ENCODE measurements at places on chromosomes 1 and 21. TPM values are rescaled to one million over a fixed set of nuclear protein-coding genes. Genes with fewer than 3 reads are reported as not detected.

The CELA3A gene
- total RNA-seq = not detected

The MARK1 gene
- total RNA-seq = 2.5 TPM

The BTG2 gene
- 14.7 TPM for total RNA-seq

The SV2A gene
- total RNA-seq = 8.7 TPM

The ADAM30 gene
- total RNA-seq = not detected

The SNAPIN gene
- 69.8 TPM for total RNA-seq

The FLG2 gene
- total RNA-seq = not detected

The CYP4A22 gene
- total RNA-seq = not detected

The RHCE gene
- 1.2 TPM for total RNA-seq

The TPTE gene
- total RNA-seq = not detected

The KCNN3 gene
- total RNA-seq = 0.28 TPM

The COQ8A gene
- total RNA-seq = 5.9 TPM

The KRTAP22-1 gene
- not detected for total RNA-seq

The TLCD4 gene
- 0.85 TPM for total RNA-seq

The RNU1-4 gene
- under 0.01 TPM for total RNA-seq

The ITLN2 gene
- total RNA-seq = 1.4 TPM

The RHD gene
- total RNA-seq = under 0.01 TPM

The PLA2G2C gene
- total RNA-seq = not detected

The PMF1 gene
- total RNA-seq = 35.7 TPM

The PLPPR5 gene
- total RNA-seq = not detected

The TNN gene
- total RNA-seq = not detected

The LCE3D gene
- not detected for total RNA-seq

The TDRD5 gene
- not detected for total RNA-seq

The GUCA2B gene
- total RNA-seq = not detected

The HSD3B2 gene
- not detected for total RNA-seq

The COL11A1 gene
- total RNA-seq = 5.9 TPM

The OR2T2 gene
- not detected for total RNA-seq

The KRTAP12-4 gene
- total RNA-seq = not detected

The ACADM gene
- total RNA-seq = 19.2 TPM

The SPRR1B gene
- total RNA-seq = not detected

The RAB13 gene
- total RNA-seq = 134 TPM

The MMEL1 gene
- under 0.01 TPM for total RNA-seq

The S100A1 gene
- not detected for total RNA-seq

The GRHL3 gene
- total RNA-seq = under 0.01 TPM

The ZNF683 gene
- not detected for total RNA-seq

The FAM43B gene
- not detected for total RNA-seq

The TMCO4 gene
- total RNA-seq = 12.7 TPM

The VAV3 gene
- total RNA-seq = 0.38 TPM

The SCP2 gene
- 226 TPM for total RNA-seq

The CD53 gene
- not detected for total RNA-seq

The ADGRL2 gene
- total RNA-seq = 226 TPM
